ENCODE measurements at places on chromosomes 7 and 10.

GRCh38 chr7:142807855-142808460 is 37.2 kb downstream of the PRSS2 start:
- DNase-seq, result peak; percentile 85

GRCh38 chr7:117476557-117477215 is 3.1 kb upstream of the CFTR start:
- DNase-seq, result no peak

- DNase-seq, result no peak
These were observed 63.0 kb downstream of the CUX1 start for GRCh38 chr7:101880282-101881054.

DNA sequence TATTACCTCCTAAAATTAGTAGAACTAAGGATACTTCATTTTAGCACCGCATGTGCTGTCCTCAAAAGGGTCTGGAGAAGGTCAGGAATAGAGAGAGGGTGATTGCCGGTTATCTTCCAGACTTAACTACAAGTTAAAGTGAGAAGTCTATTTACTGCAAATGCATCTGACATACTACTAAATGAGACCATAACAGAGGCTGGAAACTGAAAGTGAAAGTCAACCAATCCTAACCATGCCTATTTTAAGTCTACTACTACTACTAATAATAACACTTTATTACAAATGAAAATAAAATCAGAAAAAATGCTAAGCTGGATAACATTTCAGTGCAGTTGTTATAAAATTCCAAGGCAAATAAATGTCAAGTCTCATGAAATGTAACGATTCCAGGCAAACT is 244.7 kb downstream of the KIF20B start:
- peak; percentile 22 for DNase-seq

- no peak for DNase-seq
These were observed 188.8 kb downstream of the PARD3 start for GRCh38 chr10:34626158-34626880.

DNA sequence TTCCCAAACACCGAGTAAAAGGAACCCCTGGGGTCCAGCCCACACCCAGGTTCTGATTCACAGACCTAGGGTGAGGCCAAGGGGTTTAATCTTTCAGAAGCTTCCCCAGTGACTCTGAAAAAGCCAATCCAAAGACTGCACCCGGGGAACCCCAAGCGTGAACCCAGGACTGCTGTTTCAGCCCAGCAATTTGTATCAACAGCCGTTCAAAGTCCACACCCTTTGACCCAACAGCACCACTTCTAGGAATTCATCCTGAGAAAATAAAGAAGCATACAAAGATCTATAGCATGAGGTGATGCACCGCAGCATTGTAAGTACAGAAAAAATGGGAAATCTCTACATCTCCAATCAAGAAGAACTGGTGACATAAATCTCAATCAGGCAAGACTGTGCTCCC is 24.4 kb downstream of the DLG5 start:
- no peak for DNase-seq

GRCh38 chr10:88243836-88244730 is 339.0 kb downstream of the RNLS start:
- no peak for DNase-seq

- no peak for DNase-seq
These were observed 6.2 kb downstream of the AVL9 start for GRCh38 chr7:32501522-32501921.

DNA sequence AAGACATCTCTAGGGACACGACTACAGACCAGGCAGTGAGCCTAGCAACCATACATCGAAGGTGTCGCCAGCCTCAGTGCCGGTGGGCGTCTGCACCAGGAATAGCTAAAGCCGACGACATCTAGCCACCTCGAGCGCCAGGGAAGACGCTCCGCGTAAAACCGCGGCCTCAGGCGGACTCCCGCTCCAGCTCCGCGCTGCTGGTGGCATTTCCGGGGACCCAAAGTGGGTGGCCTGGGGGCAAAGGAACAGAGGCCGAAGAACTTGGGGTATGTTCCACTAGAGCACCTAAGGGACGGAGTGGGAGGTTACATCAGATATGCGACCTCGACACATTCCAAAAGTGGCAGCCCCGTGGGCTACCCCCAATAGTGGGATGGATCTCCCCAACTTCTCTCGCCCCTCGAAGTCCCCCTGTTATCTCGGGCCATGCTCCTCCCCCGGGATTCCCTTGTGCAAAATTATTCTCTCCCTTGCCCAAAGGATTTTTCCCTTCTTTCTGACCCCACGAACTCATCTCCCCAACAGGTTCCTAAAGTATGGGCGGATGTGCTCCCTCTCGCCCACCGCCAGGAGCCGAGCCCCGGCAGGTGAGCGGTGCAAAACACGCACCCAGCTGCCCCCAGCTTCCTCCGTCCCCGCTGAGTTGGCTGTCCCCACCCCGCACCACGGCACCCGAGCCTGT is 1.2 kb downstream of the KCNMA1 start:
- no peak for DNase-seq

DNA sequence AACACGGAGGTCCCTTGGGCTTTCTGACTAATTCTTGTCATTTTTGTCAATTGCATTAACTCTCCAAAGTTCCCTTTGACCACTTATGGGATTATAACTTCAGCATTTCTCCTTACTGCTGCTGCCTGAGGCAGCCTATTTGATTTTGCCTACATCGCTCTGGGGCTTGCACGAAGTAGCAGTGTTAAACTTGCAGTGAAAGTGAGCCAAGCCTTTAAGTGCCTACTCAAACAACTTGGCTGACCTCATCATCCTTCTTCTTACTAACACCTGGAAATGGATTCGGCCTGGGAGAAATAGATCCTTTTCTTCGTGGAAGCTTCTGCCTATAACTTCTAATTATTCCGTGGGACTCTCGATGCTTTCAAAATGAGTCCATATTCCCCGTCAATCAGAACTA is 76.6 kb downstream of the DGKB start:
- no peak for DNase-seq

GRCh38 chr10:97434055-97434454 is 8.1 kb downstream of the PGAM1 start:
- DNase-seq, result no peak

DNA sequence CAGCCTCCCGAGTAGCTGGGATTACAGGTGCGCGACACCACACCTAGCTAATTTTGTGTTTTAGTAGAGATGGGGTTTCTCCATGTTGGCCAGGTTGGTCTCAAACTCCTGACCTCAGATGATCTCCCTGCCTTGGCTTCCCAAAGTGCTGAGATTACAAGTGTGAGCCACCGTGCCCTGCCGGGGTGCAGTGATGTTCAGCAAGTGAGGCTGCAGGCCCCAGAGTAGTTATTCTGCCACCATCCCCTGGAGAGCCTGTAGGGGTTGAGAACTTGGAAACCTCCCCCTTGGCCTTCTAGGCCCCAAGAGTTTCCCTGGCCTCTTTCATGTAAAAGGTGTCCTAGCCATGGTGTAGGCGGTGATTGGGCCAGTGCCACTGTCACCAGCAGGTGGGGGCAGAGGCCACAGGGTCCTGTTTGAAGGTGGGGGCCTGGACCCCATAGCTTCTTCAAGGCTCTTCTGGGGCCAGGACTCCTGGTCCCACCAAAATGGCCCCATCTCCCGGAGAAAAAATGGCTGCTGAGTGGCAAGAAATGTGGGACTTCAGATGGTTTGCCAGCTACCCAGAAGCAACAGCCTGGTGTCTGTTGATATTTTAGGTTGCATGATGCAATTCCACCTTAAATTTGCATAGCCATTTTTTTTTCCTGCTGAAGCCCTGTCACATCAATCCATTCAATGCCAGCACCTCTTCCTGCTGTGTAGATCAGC is 25.5 kb upstream of the INMT start:
- DNase-seq, result peak; percentile 38

GRCh38 chr7:2321020-2321419 is 6.8 kb upstream of the SNX8 start:
- no peak for DNase-seq

GRCh38 chr7:15602236-15602635 is 40.4 kb upstream of the AGMO start:
- no peak for DNase-seq

GRCh38 chr10:113047963-113048781 is 98.1 kb downstream of the TCF7L2 start:
- no peak for DNase-seq

DNA sequence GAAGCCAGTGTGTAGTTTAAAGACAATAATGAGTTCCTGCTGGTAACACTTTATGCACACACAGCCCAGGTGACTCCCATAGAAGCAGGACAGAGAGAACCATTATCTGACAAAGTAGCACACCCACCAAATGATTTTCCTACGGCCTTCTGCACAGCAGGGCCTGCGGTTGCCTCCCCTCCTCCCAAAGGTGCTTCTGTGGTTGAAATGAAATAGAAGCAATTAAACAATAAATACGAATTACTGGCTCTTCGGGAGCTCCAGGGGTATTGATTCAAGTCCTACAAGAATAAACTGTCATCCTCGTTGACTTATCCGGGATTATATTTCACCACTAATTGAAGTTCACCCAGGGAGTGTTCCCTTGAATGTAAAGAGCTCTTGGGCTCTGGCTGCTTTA is 172.1 kb downstream of the ACTR3B start:
- DNase-seq, result no peak

DNA sequence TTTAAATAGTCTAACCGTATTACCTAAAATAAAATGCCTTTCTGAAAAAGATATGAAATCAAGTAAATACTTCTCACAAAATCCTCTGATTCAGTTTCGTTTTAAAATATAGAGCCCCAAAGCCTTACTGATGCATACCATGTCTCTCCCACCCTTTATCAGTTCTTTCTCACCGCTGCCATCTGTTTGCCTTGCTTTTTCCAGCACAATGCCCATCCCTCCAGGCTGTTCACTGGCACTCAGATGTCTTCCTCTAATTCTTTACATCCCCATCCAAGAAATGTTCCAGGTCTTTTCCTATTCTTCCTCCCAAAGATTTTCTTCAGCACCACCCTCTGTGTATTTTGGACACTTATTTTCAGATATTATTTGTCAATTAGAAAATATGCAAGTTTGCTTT is 116.5 kb upstream of the LRRN3 start:
- no peak for DNase-seq

DNA sequence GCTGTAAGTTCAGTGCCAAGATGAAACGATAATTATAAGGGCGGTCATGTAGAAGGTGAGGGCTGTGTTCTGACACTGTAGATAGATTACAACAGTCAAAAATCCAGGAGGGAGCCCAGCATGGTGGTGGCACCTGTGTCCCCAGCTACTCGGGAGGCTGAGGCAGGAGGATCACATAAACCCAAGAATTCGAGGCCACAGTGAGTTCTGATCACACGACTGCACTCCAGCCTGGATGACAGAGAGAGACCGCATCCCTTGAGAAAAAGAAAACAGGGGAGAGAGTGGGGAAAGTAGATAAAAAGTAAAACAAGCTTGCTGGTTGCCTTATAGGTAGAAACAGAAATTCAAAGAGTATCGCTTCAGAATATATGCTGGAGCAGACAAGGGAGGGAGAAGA is 52.1 kb downstream of the KCNH2 start:
- no peak for DNase-seq

DNA sequence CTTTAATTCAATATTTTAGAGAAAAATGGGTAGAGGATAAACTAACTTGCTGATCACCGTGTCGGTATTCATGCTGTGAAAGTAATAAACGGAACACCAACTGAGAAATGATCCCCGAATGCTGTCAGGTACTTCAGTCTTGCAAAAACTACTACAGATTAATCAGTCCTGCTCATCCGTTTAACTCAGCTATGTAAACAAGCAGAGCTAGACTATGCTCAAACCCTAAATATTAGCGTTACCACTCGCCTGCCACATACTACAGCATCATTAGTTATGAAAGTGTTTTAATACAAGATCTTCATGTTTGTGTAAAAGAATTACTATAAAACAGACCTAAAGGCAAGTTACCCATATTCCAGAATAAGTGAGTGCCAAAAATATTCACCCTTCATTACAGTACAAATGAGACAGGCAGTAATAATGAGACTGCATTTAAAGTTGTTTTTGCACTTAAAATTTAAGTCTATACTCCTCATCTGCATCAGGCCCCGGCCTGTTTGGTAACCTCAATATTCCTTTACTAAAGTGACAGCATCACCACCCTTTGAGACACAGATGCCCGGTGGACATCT is 952 bp downstream of the DNMBP start:
- DNase-seq, result no peak

DNA sequence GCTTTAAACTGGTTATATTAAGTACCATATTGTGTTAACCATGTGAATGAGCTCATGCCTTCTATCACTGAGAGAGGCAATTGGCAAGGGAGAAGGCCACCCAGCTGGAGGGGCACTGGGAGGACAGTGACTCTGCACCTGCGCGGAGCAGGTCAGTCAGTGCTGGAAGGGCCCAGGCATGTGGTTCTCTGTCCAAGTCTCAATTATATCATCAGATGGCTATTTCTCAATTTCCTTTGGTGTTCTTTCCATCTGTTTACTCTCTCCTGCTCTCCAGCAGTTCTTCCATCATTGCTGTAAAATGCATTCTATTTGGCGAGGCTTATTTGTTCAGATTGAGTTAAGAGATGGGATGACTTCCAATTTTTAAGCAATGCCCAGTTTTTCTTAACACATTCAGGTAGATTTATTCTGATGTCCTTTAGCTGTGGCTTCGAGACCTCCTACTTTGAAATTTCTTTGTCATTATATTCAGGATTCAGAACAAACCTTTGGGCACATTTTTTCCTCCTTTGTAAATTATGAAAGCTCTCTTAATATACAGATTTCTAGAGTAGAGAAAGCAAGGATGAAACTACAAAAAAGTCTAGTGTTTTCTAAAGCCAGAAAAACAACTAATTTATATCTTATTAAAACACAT is 159.3 kb downstream of the BMPER start:
- DNase-seq, result no peak

- DNase-seq, result no peak
These were observed 164.6 kb downstream of the GRK5 start for GRCh38 chr10:119371704-119372663.

DNA sequence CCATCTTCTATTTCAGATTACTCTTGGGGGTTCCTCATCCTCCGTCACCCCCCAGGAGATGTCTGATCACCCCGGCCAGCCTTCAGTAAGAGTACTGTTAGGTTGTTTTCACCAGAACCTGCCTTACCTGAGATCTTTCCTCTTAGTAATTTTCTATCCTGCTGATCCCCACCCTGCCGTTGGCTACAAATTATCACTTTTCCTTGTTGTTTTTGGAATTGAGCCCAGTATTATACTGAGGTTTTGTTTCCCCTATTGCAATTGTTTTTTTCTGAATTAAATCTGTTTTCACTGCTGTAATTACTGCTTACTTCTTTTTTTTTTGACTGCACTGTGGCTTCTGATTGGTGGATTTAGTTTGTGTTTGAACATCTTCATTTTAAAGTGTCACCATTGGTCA is 14.7 kb downstream of the SPAM1 start:
- no peak for DNase-seq

- DNase-seq, result no peak
These were observed 218.7 kb downstream of the SNX10 start for GRCh38 chr7:26510231-26510957.

DNA sequence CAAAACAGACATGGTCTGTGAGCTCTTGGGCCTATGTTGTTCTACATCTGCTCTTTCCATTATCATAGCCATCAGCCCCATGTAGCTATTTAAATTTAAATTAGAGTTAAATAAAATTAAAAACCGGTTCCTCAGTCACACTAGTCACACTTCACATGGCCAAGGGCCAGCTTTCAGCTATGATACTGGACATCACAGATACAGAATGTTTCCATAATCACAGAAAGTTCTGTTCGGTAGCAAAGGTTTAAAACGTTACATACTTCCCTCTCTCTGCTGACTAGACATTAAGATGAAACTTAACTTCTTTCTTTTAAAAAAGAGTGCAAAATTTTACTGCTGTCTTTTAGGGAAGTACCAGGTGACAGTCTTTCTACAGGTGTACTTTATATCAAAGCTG is 43.0 kb downstream of the SRPK2 start:
- no peak for DNase-seq
